ENCODE measurements at places on chromosomes 2 and 18.

DNA sequence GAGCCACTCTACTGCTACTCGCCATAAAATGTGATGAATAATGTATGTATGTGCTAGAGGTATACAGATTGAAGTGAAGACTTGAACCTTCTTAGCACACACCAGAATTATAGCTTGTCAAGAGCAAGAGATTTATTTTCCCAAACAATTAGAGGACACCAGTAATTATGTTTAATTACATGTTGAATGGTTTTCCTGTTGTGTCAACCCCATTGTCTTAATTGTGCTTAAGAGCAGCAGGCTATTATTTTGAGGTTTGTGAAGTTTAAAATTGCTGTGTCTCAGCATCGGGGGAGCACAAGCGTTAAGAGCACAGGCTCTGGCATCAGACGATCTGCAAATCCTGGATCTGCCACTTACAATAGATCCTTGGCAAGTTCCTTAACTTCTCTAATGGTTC, 29.0 kb downstream of the KIF5C start:
- DNase-seq, result no peak

GRCh38 chr2:171431677-171432167, 2.1 kb downstream of the METTL8 start:
- no peak for DNase-seq

- no peak for DNase-seq
Measured at GRCh38 chr2:151991010-151991409, 107.8 kb downstream of the CACNB4 start.

DNA sequence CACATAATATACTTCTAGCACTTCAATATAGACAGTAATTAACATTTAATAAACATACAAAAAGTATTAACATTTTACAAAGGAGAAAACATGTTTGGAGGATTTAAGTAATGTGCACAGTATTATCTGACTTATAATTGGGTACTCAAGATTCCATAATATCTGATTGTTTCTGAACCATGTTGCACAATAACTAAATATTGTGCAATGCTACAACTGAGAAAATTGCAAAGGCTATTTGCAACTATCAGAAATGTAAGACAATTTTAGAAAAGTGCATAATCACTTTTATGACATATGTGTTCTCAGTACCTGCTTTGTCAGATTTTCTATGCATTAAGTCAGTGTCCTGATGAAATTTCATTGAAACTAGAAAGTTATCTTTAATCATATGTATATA, 934.6 kb downstream of the SOCS6 start:
- no peak for DNase-seq

DNA sequence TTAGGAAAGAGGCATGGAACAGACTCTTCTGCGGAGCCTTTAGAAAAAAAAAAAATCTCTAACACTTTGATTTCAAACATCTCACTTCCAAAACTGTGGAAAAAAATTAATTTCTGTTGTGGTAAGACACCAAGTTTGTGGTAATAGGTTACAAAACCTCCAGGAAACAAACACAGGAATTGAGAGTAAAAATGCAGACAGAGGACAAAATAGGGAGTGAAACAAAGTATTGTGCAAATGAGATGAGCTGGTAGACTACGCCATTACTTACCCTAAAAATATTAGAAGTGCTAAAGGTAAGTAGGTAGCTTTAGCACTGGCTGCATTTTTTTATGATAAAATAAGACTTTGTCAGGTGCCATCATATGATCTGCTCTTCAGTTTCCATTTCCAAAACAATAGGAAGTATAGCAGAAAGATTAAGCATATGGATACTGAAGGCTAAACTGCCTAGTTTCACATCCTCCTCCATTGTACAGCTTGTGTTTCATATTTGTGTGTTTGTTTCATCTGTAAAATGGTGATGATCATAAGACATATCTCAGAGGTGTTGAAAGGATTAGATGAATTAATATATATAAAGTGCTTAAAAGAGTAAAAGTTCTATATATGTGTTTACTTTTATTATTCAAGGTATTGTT, 309.2 kb downstream of the NR4A2 start:
- DNase-seq, result no peak

GRCh38 chr2:126972279-126972626, 73.6 kb downstream of the TEX51 start:
- DNase-seq, result no peak

DNA sequence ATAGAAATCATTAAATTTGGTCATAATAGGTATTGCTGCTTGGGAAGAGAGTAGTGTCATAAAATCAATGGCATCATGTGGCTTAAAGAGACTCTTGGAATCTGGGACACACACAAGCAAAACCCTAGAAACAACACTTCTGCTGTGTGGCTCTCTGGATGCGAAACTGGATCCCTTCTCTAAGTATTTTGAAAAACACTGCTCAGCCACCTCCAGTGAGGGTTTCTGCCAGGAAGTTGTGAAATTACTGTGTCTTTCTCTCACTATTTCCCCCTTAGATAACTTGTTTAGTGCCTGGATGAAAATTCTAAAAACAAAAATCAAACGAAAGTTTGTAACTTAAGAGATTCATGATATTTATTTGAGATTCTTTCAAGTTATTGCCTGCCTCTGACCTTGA, 163.8 kb downstream of the RHBDD1 start:
- no peak for DNase-seq

DNA sequence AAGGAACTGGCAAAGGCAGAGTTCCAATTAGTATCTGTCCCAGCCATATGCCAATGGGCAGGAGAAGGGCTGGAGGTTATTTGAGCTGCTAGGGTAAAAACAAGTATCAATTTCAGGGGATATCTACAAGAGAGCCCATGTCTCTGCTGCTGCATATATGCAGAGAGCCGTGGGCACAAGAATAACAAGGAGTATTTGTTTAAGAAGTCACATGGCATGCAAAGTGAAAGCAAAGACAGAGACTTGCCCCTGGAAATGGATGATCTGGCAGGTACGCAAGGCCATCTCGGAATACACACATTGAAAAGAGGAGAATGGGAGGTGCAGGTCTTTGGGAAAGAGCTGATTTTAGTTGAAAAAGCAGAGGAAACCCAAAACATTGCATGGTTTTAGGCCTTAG, 170.6 kb downstream of the EVA1A start:
- DNase-seq, result no peak

DNA sequence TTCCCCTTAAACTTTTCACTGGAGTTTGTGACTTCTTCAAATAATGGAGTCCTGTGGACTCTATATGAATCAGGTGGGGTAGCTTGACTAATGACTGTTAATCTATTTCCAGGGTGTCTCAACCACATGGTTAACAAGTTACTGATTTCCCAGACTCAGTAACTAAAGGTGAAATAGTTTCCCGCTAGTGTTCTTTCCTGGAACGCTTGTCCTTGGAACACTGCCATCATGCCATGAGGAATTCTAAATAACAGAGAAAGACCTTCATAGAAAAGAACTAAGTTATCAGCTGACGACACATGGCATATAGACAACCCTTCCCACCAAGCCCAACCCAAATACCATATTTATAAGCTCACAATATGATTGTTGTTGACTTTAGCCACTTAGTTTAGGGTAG, 1027.9 kb upstream of the FAM98A start:
- DNase-seq, result no peak

DNA sequence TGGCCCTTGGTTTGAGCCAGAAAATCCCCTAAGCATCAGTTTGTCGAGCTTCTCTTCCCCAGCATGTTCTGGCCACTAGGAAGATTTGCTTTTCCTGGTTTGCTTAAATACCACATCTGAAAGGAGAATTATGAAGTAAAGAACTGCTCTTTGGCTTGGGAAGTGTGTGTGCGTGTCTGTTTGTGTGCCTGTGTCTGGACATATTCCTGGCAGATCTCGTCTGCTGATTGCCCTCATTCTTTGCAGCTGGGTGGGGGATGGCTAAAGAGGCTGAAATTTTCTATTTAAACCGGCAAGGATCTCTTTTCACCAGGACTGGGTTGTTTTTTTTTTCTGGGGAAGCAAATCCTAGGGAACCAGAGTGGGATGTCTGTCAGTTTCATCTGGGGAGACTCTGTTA, 57.3 kb upstream of the MBOAT2 start:
- no peak for DNase-seq

DNA sequence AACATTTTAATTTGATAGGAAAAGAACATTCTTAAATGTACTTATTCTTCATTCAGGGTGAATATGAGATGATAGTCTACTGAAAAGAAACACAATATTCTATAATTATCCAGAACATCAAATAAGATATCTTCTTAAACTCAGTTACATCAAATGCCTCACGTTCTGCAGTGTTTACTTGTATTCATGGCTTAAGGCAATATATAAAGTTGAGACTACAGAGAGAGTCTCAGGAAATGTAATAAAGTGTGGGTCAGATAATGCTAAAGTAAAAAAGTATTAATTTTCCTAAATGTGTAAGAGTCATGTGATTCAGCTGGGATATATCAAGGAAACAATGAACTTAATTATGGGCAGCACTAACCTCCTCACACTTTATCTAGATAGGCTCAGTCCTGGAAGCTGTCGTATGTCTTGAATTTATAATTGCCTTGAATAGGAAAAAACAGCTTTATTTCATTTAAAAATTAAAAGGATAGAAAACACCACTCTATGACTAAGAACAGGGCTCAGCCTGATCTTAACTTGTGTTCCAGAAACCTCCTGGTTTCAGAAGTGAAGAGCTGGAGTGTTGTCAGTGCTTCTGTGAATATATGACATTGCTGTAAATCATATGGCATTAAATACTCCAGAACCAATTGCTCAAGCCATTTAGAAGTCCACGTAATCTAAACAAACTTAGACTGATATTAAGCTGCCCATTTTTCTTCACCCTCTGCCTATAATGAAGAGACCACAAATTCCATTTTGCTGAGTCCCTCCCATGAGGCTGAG, 240.2 kb downstream of the FSIP2 start:
- peak; percentile 41 for DNase-seq

- DNase-seq, result no peak
Measured at GRCh38 chr18:11985586-11985985, 4.3 kb downstream of the IMPA2 start.

GRCh38 chr18:37383036-37383785, 182.4 kb downstream of the CELF4 start:
- DNase-seq, result no peak

DNA sequence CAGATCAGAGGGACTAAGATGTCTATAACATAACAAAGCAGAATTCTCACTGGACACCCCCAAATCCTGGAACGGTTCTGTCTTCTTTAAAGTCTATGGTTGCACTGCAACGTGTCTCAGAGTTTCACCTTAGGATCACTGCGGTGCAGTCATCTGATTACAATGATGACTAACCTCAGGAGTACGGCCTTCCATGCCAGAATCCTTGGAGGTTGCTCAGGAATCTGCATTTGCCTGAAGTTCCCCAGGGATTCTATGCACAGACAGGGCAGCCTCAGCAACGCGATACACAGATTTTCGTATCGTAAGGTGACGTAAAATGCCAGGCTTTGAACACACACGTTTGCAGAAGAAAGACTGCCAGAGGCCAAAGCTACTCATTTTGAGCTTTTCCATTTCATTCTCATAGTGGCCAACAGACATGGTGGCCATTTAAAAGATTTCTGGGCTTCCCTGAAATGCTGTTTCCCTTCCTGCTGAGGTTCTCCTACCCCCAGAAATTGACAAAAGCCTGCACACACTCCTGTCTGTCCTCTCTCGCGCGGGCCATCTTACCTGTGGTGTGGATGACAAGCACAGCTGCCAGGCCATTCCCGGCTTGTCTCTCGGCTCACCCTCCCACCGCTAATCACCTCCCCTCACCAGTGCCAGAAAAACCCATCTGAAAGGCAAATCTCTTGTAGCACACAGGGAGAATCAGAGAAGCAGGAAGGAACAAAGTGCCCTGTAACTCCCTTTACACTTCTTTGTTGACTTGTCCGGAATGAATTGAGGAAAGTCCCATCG, 148.8 kb downstream of the ACKR3 start:
- DNase-seq, result no peak

GRCh38 chr18:57859314-57859713, 56.2 kb upstream of the ATP8B1 start:
- no peak for DNase-seq

DNA sequence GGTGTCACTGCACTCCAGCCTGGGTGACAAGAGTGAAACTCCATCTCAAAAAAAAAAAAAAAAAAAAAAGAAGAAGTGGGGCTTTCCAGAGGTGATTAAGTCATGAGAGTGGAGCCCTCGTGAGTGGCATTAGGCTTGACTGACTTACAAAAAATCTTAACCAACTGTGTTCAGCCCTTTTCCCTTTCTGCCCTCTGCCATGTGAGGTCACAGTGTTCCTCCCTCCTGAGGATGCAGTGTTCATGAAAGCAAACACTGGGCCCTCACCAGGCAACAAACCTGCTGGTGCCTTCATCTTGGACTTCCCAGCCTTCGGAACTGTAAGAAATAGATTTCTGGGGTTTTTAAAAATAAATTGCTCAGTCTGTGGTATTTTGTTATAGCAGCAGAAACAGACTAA, 37.0 kb upstream of the METTL21A start:
- DNase-seq, result no peak

GRCh38 chr2:169619946-169620345, 35.8 kb downstream of the PPIG start:
- DNase-seq, result no peak

DNA sequence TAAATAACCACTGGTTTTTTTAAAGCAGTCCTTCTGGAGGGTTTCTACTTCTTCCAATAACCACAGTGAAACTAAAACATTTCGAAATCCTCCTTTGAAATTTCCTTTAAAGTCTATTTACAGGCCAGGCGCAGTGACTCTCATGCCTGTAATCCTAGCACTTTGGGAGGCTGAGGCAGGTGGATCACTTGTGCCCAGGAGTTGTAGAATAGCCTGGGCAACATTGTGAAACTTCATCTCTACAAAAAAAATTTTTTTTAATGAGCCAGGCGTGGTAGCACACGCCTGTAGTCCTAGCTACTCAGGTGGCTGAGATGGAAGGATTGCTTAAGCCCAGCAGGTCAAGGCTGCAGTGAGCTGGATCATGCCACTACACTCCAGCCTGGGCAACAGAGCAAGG, 15.2 kb downstream of the KIDINS220 start:
- no peak for DNase-seq
